Activated naive CD4-positive, alpha-beta T cell treated with anti-CD3 and anti-CD28 coated beads for 36 hours (primary cell): ENCODE measurements at places on chromosomes 6 and 20.

- DNase-seq: no peak
Measured at GRCh38 chr20:19453410-19453809, 241.0 kb downstream of the SLC24A3 start.

- no peak for DNase-seq
Measured at GRCh38 chr6:141491684-141492083, 641.0 kb upstream of the GJE1 start.

DNA sequence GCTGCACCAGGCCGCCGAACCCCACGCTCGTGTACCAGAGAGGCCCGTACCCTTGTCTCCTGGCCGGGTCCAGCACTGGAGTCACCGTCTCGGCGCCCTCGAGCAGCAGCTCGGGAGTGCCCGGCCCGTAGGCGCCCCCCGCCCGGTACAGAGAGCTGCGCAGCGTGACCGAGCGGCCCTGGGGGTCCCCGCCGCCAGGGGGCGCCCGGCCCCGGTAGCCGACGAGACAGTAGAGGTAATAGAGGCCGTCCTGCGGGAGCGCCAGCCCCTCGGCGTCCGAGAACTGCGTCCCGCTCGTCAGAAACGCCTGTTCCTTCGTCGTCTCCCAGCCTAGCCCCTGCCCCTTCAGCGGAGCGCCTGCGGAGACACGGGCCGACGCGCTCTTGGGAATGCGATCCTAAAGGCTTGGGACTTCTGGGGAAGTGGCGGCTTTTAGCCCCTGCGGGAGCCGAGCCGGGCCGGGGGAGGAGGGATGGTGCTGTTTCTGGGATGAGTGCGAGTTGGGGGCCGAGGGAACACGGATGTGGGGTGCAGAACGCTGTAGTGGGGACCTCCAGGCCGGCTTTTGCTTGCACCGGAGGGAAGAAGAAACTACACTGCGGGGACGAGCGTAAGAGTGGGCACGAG lies 1.3 kb downstream of the LTB start:
- peak; percentile 90 for DNase-seq

DNA sequence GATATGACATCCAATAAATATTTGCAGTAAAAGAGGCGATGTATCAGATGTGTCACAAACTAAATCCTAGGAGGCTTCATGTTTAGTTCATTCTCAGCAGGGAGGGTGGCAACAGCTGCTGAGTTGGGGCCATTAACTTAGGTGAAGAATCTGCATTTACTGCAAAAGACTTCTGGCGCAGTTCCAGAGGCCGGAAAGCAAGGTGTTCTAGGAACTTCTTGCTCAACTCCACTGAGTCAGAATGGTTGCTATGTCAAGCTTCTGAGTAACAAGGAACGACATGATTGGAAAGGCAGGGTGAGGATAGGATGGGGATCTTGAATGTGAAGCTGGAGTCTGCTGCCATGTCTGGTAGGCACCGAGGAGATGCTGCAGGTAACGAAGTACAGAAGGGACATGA lies 11.7 kb downstream of the ADNP start:
- DNase-seq: no peak

DNA sequence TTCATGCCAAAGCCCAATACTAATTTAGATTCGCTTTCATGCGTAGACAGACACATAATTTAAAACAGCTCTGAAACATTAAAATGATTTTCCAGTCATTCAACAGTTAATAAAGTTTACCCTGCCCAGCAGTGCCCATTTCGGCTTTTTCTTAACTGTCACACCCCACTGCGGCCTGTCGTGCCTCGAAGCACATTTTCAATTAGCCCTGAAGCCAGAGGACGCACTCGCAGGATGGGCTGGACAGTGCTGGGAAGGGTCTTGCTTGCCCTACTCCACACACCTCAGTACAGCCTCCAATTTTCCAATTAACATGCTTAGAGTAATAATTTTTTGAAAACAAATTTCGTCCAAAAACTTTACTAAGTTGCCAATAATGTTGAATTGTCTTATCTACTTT lies 35.3 kb downstream of the TAF4 start:
- no peak for DNase-seq

- DNase-seq: no peak
Measured at GRCh38 chr20:53658973-53659372, 65.3 kb upstream of the ZNF217 start.

GRCh38 chr6:154395316-154395715 lies 38.7 kb upstream of the IPCEF1 start:
- DNase-seq: no peak

DNA sequence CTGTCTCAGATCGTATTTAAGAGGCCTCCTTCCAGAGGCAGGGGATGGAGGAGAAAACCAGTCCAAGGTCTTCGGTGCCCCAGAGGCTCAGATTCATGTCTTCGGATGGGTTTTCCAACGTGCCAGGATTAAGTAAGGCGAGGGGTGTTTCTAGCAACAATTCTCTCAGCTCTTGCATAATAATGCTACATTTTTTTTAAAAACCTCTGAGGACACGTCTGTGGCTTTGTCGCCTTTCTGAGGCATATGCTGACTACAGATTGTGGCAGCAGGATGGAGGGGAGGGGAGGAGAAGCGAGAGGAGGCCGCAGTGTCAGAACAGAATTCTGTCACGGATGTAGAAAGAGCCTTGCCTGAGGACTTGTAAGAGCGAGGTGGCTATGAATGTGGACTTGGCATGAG lies 17.7 kb upstream of the CCDC167 start:
- DNase-seq: peak; percentile 92

GRCh38 chr20:51400051-51400926 lies 142.2 kb downstream of the NFATC2 start:
- DNase-seq: peak; percentile 82

DNA sequence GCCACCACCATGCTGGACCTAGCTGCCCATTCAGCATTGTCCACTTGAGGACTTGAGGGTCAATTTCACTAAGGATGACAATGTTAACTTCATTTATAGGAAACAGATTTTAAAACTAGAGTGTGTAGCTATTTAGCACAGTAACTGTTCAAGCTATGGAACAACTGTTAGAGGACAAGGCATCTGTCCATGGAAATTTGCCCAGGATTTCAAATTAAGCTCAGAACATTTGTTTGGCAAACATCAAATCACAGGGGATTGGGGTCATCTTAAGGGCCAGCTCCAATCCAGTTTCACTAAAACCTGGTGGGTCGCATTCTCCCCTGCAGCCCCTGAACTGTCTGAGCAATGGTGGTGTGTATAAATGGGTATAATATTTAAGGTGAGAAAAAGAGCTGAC lies 35.1 kb downstream of the PM20D2 start:
- no peak for DNase-seq

DNA sequence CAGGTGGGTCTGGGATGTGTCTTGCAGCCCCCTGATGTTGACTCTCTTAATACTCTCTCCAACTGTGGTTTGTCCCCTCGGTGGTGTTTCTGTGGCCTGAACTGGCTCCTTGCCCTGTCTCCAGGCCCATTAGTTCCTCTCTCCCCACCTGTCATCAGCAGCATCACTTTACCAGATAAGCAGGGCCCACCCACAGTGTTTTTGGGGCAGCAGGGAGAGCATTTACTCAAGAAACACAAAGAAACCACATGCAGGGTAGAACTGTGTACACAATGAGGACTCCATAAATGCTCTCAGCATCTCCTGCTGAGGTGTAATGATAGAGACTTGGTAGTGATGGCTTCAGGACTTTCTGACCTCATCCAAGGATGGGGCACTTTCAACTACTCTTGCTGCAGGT lies 20.2 kb upstream of the MRPS18A start:
- DNase-seq: no peak

- DNase-seq: no peak
Measured at GRCh38 chr6:34341481-34341971, 50.9 kb downstream of the NUDT3 start.

- DNase-seq: peak; percentile 72
Measured at GRCh38 chr20:31833130-31833930, 12.1 kb downstream of the FOXS1 start.

- peak; percentile 19 for DNase-seq
Measured at GRCh38 chr20:10469599-10469998, 34.5 kb downstream of the SLX4IP start.

DNA sequence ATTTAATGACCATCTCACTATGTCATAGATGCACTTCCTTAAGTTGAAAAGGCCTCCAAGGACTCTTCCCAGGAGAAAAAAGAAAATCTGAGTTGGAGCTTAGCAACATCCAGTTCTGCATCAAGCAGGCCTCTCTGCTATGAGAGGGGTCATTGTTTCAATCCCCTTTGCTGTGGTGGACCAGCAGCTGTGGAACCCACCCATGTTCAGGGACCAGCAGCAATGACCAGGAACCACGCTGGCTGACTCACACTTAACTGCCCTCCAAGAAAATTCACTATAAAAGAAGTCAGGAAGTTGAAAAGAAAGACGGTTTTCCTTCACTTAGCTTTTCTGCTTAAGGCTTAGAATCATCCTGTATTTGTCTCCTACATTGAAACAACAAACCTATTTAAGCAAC lies 1062.4 kb upstream of the FLRT3 start:
- DNase-seq: no peak

DNA sequence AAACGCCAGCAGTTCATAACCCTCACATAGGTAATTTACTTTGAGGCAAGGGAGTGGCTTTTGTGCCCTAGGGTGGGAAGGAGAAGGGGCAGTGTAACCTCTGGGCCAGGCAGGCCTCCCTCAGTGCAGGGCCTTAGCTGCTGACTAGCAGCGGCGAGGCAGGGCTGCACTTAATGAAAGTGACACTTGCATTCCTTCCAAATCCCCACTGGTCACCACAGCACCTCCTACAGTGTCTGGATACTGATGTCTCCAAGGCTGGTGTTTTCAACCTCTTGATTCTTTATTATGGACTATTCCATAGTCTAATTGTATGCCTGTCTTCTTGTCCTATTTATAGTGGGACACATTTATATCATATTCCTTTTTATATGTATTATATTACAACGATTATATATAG lies 152.7 kb downstream of the LY86 start:
- DNase-seq: no peak

- DNase-seq: no peak
Measured at GRCh38 chr6:31970604-31971271, 1.2 kb downstream of the DXO start.

- DNase-seq: no peak
Measured at GRCh38 chr6:138103871-138104270, 3.3 kb downstream of the PERP start.

- DNase-seq: no peak
Measured at GRCh38 chr20:25297141-25297905, 49.4 kb downstream of the PYGB start.

GRCh38 chr6:120383681-120384080 lies 950.6 kb downstream of the TBC1D32 start:
- no peak for DNase-seq

GRCh38 chr20:58944610-58945009 lies 36.4 kb upstream of the NELFCD start:
- no peak for DNase-seq

DNA sequence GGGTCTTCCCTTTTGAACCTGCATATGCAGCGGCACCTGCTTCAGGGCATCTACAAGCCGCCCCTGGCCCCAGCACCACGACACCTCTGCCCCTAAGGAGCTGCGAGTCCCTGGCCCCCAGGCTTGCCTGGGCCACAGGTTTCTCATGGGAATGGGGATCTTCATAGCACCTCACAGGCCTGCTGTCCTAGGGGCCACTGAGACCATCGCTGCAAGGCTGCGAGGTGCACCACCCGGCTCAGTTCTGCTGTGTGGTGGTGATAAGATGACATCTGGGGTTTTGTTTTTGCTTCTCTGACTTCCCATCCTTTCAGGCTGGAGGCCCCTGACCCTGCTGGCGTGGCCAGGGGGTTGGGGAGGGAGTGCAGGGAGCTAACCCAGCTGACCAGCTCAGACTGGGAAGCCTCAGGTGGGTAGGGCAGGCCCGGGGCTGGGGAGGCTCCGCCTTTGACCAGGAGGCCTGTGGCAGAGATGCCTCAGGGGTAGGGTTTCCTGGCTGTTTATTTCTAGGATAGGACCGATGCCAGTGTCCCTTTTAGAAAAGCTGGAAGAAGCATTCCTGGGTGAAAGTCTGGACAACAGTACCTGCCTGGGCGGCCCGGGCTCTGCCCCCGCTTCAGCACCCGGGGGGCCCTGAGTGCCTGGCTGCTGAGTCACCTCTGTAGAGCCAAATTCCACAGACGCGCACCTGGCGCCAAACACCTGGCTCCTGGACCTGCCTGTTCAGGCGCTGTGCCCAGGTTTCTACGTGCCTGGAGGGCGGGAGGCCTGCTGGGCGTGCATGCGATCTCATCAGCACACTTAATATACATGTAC lies 264.7 kb downstream of the DLL1 start:
- no peak for DNase-seq

DNA sequence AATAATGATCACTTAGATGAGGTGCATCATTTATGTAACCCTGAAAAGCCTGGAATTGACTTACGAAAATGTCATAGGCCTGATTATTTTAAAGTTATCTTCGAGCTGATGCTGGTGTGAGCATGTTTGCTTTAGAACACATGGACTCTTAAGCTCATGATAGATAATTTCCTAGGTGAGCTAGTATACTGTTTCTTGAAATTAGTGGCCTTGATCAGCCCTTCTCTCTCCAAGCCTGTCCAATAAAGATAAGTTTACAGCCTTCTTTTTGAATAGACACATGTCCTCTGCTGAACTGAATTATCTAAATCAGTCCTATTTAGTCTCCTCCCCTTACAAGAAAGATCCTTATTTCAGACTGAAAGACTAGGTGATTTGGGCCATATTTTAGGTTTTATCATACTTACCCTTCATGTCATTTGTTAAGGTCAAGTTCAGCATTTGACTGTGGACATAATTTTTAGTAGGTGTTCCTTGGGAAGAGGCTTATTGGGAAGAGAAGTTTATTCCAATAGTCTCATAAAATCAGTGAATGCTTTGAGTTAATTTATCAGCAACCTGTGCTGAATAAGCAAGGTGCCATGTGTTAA lies 15.3 kb downstream of the FOXO3 start:
- DNase-seq: no peak

DNA sequence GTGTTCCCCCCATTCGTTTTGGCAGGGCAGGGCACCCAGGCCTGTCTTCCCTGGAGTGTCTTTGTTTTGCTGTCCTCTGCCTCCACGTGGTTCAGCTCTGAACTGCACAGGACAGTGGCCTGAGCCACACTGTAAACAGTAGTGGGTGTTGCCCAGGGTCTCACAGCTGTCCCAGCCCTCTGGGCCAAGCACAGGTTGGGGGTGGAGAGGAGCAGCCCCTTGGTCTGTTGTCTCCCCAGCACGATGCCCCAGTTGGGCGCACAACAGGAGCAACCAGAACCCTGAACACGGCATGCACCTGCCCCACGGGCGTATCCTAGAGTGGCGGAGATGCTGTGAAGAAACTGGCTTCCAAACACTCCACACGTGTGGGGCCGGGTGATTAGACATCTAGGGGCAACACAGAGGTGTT lies 14.4 kb downstream of the CCDC167 start:
- DNase-seq: no peak

GRCh38 chr6:105519954-105520353 lies 117.1 kb upstream of the PREP start:
- DNase-seq: no peak
